ENCODE measurements at places on chromosomes 13 and 19.

DNA sequence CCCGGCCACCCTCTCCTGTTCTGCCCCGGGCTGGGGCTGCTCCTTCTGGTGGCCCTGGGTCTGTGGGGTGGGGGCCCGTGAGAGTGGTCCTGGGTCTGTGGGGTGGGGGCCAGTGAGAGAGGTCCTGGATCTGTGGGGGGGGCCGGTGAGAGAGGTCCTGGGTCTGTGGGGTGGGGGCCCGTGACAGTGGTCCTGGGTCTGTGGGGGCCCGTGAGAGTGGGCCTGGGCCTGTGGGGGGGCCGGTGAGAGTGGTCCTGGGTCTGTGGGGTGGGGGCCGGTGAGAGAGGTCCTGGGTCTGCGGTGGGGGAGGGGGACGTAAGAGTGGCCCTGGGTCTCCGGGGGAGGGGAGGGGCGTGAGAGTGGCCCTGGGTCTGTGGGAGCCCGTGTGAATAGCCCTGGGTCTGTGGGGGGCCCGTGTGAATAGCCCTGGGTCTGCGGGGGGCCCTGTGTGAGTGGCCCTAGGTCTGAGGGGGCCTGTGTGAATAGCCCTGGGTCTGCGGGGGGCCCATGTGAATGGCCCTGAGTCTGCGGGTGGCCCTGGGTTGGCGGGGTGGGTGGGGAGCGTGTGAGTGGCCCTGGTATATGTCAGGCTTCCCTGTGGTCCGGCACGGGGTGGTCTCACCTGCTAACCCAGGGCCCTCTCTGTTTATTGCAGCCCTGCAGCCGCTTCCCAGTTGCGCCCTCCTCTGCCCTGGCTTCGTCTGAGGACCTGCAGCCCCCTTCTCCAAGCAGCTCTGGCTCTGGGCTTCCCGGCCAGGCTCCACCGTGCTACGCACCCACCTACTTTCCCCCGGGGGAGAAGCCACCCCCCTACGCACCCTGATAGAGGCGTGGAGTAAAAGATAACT is 52.3 kb downstream of the TMEM255B start:
- no peak for DNase-seq

DNA sequence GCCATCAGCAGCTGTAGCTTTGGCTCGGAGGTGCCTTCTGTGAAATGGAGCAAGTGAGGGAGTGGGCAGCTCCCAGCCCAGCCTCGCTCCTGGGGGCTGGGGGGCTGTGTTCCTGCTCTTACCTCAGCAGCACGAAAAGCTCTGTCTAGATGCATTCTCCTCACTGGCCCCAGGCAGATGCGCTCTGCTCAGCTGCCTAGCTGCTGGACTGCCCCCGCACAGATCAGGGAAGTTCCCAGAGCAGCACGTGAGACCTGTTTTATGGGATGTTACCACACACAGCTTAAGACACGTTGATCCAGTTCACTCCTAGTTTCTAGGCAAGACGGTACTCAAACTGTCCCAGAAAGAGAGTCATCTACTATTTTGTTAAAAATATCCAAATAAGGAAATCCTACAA is 13.6 kb downstream of the LCP1 start:
- DNase-seq: peak; percentile 72

GRCh38 chr13:34343413-34343940 is 525.5 kb downstream of the RFC3 start:
- DNase-seq: no peak

DNA sequence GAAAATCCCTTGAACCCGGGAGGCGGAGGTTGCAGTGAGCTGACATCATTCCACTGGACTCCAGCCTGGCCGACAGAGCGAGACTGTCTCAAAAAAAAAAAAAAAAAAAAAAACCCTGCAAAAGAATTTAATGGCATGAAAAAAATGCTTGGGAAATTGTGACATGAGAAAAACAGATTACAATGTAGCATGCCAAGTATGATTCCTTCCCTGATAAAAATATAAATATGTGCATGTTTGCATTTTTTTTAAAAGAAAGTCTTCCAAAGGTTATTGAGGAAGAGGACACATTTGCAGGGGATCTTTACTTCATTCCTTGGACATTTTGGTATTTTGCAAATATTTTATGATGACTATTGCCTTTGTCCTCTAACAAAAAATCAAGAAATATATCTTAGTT is 14.5 kb upstream of the ZBTB32 start:
- no peak for DNase-seq

DNA sequence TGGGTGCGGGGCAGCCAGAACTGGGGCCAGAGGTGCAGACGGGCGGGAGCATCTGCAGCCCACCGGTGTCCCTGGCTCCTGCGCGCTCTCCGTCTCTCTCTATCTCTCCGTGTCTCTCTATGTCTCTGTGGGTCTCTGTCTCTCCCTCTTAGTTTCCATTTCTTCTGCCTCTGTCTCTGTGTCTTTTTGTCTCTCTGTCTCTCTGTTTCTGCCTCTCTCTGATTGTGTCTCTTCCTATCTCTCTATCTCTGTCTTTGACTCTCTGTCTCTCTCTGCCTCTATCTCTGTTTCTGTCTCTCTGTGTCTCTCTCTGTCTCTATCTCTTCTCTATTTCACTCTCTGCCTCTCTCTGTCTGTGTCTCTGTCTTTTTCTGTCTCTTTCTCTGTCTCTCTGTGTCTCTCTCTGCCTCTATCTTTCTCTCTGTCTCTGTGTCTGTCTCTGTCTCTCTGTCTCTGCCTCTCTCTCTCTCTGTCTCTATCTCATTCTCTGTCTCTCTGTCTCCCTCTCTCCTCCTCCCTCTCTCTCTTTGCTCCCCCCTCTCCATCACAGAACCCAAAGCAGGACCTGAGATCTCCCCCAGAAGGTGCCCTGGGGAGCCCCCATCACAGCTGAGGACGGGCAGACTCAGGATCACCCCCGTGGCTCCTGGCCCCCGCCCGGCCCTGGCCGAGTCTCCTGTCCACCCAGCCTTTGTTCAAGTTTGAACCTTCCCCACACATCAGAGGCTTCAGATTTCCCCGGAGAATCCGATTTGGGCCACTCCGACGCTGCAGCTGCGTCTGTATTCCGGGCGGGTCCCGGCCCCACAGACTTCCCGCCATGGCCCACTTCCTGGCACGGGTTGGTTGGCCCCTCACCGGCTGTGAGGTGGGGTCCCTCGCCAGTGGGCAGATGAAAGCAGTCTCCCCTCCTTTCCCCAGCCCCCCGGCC is 48.6 kb upstream of the TCF3 start:
- no peak for DNase-seq

- DNase-seq: no peak
These were observed 232.8 kb downstream of the DACH1 start for GRCh38 chr13:71634182-71634581.

- no peak for DNase-seq
These were observed 302.6 kb downstream of the LIG4 start for GRCh38 chr13:107912745-107913144.

DNA sequence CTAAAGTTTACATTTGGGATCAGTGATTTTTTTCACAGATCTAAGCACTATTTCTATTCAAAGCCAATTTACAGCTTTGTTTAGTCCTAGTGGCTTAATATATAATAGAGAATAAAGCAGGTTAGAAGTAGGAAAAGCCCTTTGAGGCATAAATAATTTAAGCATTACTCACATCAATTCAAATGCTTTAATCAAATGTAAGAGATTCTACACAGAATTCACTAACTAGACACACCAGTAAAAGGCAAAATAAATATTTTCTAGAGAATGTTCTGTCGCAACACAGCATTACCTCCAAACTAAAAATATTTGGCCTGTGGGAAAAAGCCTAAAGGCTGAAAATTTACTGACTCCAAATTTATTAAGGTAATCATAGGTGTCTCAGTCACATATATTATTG is 31.3 kb downstream of the KCTD12 start:
- DNase-seq: no peak

GRCh38 chr13:25738342-25739196 is 313.2 kb downstream of the SHISA2 start:
- DNase-seq: no peak

GRCh38 chr13:38871275-38871674 is 119.4 kb downstream of the STOML3 start:
- DNase-seq: no peak

GRCh38 chr13:78326633-78327032 is 276.7 kb downstream of the POU4F1 start:
- DNase-seq: no peak
